ENCODE measurements at places on chromosomes 12 and 14.

DNA sequence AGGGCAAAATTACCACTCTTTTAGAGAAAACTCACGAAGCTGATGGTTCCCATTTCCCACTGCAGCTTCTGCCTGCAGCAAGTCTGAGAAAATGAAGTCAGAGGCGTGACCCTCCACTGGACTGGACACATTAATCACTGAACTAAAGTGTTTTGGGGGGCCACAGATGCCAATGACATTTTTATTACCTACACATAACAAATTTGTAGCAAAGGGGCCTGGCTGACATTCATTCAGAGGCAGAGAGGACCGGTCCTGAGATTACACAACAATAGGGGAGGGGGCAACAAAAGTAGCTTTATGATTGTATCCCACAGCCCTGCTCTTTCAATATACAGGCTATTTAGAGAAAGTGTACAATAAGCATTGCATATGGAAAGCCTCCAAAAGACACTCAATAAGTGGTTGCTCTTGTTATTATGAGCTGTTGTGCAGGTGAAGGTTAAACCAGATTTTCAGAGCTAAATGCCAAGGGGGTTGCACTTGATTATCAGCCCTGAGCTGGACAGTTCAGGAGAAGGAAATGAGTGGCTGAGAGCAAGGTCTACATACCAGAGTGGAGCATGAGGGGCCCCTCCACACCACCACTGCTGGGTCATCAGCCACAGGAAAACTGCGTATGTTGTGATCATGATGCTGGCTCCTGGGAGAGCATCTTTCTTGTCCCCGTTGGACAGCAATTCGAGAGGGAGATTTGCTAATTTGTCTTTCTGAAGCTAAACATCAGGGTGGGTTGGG is 41.5 kb upstream of the CCDC60 start:
- DNase-seq = no peak

DNA sequence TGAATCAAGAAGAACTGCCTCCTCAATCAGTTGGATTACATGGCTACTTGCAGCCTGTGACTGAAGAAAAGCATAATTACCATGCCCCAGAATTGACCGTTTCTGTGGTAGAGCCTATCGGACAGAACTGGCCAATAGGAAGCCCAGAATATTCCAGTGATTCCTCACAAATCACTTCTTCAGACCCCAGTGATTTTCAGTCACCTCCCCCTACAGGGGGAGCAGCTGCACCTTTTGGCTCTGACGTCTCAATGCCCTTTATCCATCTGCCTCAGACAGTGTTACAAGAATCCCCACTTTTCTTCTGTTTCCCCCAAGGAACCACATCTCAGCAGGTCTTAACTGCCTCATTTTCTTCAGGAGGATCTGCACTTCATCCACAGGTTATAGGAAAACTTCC is 80.8 kb downstream of the RAD52 start:
- DNase-seq = no peak

- DNase-seq = no peak
Observed at GRCh38 chr12:31574803-31575575, 15.9 kb downstream of the DENND5B start.

- DNase-seq = no peak
Observed at GRCh38 chr14:105281371-105282097, 19.3 kb downstream of the BRF1 start.

GRCh38 chr14:73225496-73225895 is 11.8 kb upstream of the PAPLN start:
- DNase-seq = no peak

- no peak for DNase-seq
Observed at GRCh38 chr12:89369166-89369565, 16.9 kb upstream of the DUSP6 start.

GRCh38 chr14:96181186-96182056 is 23.2 kb upstream of the BDKRB2 start:
- no peak for DNase-seq

- no peak for DNase-seq
Observed at GRCh38 chr14:77151918-77152588, 10.5 kb upstream of the ZDHHC22 start.

GRCh38 chr12:104058802-104059201 is 5.5 kb upstream of the HCFC2 start:
- DNase-seq = no peak

- no peak for DNase-seq
Observed at GRCh38 chr14:78016532-78016931, 153.6 kb upstream of the NRXN3 start.

GRCh38 chr12:64714551-64714968 is 44.6 kb downstream of the GNS start:
- DNase-seq = no peak

GRCh38 chr12:101858361-101858760 is 19.0 kb upstream of the DRAM1 start:
- no peak for DNase-seq

DNA sequence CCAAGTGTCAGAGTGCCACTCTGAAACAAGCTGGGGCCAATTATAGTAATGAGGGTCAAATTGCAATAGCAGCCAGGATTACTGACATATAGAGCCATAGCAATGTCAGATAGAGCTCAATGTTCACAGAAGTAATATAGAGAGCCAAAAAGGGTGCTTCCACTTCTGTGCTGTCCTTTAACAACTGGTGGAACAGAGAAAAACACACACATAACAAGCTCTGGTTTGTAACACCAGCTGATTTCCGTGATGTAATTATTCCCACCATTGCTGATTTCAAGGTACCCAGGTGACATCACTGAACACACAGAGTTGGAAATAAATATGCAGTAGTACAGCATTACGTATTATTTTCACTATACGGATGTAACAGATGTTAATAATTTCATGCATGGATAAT is 3.0 kb upstream of the CLEC2B start:
- DNase-seq = no peak

GRCh38 chr14:69193721-69194120 is 2.4 kb downstream of the EXD2 start:
- no peak for DNase-seq

DNA sequence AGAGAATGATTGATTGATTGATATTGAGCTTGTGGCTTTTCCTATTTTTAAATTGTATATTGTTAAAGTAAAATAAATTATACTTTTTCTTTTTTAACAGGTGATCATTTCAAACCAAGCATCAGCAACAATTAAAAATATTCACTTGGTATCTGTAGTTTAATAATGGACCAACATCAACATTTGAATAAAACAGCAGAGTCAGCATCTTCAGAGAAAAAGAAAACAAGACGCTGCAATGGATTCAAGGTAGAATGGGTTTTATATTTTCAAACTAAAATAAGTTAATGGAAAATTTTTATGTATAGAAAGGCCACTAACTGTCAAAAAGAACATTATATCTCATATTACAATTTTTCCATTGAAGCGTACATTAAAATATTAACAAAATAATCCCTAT is 5.1 kb downstream of the SLCO1B3 start:
- DNase-seq = no peak

DNA sequence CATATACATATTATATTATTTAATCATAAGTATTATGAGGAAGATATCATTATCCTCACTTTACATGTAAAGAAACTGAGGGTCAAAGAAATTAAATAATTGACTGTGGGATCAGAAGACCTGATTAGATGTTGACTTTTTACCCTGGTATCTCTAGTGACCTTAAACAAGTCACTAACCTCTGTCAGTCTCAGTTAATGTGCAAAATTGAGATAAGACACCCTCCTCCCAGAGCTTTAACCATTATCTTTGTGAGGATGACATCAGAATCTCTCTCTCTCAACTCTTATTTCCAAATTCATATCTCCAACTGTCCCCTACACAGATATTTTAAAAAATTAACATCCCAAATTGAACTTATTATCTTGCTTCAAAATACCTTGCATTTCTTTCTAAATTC is 177.8 kb downstream of the KLHL28 start:
- no peak for DNase-seq

GRCh38 chr12:42686514-42687172 is 97.1 kb upstream of the PRICKLE1 start:
- no peak for DNase-seq

DNA sequence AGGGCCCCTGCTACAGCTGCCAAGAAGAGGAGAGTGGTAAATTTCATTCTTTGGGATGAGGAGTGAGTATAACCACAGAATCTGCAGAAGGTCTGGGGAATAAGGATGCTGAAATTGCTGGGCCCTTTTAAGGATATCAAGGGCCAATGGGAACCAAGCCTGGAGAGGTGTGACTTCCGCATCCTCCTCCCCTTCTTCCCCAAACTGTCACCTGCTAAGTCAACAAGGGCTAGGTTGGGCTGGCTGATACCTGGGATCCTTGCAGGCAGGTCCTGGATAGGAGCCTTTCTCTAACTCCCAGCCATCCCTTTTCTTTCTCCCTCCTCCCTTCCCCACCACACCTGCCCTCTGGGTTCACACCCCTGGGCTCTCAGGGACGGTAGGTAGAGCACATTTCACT is at the start of gene LACRT:
Gene LACRT (minus strand): TSS at position 101 of the 400 bp plus-strand sequence. CDS start 54 bp downstream, at position 47.
- DNase-seq = no peak
